ENCODE measurements at places on chromosomes 6 and 20.

DNA sequence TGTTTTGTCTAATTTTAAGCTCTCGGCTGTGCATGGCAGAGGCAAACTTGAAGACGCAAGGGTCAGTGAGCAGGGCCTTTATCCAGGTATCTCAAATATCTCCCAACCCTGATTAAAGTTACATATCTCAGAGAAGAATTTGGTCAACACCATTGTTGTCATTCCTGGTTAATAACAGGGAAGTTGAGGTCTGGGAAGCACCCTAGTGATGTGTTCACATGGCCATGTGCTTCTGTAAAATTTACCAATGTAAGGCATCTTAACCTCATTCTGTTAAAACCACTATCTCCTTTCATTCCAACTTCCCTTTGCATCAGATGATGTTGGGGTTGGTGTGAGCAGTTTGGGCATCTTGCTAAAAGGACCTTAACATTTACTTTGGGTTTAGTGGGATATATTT lies 4.0 kb upstream of the FAM110A start:
- DNase-seq = peak; percentile 28

GRCh38 chr6:36656441-36656840 lies 22.1 kb upstream of the CDKN1A start:
- no peak for DNase-seq

- DNase-seq = peak; percentile 31
Measured at GRCh38 chr6:147204060-147204785, at the start of gene STXBP5. STXBP5 (plus strand) TSS chr6:147204417; CDS start chr6:147204533, 116 bp downstream.

GRCh38 chr6:170288852-170289179 lies 2.1 kb downstream of the DLL1 start:
- no peak for DNase-seq

GRCh38 chr6:81594501-81594900 lies 158.0 kb downstream of the TENT5A start:
- DNase-seq = no peak

DNA sequence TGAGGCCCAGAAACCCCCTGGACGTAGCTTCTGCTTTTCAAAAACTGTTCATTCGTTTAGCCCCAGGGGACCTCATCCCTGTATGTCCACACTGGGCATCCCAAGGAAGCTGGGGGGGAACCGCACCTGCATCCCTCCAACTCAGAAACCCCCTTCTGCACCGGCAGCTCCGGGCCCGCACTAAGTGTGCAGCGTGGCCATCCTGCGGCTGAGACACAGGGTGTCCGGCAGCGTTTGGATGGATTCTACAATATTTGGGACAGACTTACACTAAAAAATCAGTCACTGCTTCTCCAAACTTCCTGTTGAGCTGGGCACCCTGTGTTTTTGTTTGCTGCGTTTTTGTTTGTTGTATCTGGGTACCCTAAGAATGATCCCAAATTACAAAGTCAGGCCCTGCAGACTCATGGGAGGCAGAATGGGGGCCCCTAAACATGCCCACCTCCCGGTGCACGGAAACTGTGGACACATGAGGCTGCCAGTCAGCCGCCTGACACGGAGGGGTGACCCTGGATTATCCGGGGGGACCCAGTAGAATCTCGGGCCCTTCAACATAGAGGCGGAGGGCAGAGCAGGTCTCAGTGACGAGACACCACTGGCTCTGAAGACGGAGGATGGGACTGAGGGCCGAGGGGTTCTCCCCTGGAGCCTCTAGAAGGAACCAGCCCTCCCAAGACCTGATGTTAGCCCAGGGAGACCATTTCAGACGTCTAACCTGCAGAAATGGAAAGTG lies 88.2 kb upstream of the BHLHE23 start:
- no peak for DNase-seq

DNA sequence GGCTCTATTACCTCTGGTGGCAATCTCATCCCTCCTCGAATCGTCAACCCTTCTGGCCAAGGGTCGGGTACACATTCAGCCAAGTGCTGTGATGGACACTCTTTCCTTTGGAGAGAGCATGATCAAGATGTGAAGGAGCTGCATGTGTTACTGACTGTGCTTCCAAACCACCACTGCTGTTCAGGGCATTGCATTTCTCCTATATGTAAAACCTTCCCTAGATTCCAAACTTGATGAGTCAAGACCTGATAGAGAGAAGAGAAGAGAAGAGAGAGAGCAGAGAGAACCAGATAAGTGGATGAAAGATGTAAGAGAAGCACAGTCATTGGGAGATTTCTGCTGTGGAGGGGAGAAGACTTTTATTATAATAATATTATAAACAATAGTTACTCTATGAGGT lies 162.2 kb downstream of the KCNQ5 start:
- peak; percentile 64 for DNase-seq

GRCh38 chr6:27296106-27296783 lies 15.8 kb downstream of the POM121L2 start:
- DNase-seq = peak; percentile 45

- peak; percentile 87 for DNase-seq
Measured at GRCh38 chr6:159533568-159533967, 159.5 kb downstream of the SOD2 start.

GRCh38 chr6:167098825-167099225 lies 24.1 kb upstream of the CCR6 start:
- DNase-seq = no peak

GRCh38 chr20:51792960-51793359 lies 9.4 kb downstream of the SALL4 start:
- DNase-seq = no peak

All from fibroblast of upper back skin (primary cell).